ENCODE measurements at places on chromosomes 1 and 21. TPM values are rescaled to one million over a fixed set of nuclear protein-coding genes. Genes with fewer than 3 reads are reported as not detected.

The OLFM3 gene
- total RNA-seq, result not detected

The TNFRSF4 gene
- total RNA-seq, result 702 TPM

The SPAG17 gene
- not detected for total RNA-seq

The F3 gene
- 0.07 TPM for total RNA-seq

- peak; percentile 84 for DNase-seq
These were observed 31.7 kb upstream of the TMEM125 start for GRCh38 chr1:43238085-43238484.

DNA sequence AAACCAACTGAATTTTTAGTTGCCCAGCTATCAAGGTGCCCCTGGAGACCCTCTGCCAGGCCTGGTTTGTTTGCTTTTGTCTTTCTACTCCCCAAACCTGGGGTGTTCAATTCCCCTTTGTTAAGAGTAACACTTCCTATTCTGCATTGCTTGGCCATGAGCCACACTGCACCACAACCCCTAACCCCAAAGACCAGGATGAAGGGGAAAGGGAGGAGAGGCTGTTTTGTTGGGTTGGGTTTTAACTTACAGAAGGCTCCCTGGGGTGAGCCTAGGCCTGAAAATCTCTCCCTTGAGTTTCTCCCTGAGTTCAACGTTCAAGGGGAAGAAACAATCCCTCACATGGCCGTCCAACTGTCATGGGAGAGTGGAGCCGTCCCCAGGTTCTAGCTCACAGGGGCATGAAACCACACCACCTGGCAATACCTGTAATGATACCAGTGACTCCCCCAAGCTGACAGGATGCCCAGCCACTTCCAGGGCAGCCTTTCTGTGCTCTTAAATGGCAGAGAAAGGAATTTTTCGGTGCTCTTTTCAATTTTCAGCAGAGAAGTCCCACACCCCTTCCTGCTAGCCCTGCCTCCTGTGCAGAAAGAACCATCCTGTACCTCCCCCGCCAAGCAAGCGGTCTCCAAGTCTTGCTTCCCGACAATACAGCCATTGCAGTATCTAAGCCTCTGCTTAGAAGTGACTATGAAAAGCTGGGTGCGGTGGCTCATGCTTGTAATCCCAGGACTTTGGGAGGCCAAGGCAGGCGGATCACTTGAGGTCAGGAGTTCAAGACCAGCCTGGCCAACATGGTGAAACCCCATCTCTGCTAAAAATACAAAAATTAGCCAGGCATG is 14.9 kb downstream of the SLC45A3 start:
- DNase-seq, result no peak

Measured in activated CD4-positive, alpha-beta T cell treated with anti-CD3 and anti-CD28 coated beads, Interleukin-2, amount 10 ng/mL, durations not matched to agents 24 days and 14 days (primary cell).